GM03348 (cell line): ENCODE measurements at places on chromosomes 6 and 20.
A peak's percentile ranks its signal among the peaks of the same experiment; 100 is the strongest.

- no peak for DNase-seq
Observed at GRCh38 chr6:128186729-128187128, 285.9 kb upstream of the THEMIS start.

DNA sequence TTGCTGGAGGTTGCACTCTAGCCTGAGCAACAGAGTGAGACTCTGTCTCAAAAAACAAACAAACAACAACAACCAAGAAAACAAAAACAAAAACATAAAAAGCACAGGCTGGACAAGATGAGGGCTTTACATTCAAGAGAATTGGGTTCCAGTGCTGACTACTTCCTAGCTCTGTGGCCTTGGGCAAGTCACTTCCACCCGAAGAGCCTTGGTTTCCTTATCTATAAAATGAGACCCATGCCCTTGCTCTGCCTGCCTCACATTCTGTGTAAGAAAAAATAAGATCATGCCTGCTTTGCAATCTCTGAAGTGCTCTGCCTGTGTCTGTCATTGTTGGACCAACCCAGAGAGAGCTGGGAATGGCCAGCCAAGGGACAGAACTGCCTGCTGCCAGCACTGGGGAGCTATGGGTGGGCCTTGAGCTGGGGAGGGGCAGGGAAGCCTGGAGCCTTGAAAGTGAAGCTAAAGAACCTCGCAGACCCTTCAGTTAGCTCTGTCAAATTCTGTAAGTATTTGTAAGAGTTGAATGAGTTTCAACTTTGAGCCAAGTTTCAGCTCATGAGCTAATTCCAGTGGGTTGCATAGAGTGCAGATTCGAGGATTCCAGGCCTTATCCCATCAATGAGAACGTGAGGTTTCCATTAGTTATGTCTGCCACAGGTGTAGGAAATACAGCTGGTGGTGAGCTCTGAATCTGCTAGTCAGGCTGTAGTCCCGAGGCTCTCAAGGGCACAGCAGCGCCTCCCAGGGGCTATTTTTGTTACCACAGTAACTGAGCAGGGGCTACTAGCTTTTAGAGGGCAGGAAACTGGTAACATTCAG is 93.2 kb downstream of the DLGAP4 start:
- no peak for DNase-seq

DNA sequence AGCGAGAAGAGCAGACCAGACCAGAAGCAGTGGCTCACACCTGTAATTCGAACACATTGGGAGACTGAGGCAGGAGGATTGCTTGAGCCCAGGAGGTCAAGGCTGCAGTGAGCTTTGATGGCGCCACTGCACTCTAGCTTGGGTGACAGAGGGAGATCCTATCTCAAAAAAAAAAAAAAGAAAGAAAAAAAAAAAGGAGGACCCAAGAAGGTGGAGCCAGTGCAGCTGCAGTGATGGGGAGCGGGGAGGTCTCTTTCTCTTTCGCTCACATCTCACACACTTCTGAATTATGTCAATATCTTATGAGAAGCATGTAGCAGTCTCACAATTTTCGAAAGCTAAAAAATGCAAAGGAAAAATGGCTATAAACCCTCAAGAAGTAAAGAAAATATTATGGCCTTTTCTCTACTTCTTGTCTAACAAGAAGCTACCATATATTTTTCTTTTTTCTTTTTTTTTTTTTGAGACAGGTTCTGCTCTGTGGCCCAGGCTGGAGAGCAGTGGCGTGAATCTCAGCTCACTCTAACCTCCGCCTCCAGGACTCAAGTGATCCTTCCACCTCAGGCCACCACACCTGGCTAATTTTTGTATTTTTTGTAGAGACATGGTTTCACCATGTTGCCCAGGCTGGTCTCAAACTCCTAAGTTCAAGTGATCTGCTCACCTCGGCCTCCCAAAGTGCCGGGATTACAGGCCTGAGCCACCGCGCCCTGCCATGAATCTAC is 3.8 kb upstream of the SPO11 start:
- DNase-seq = no peak

GRCh38 chr20:53493311-53493857 is 100.3 kb downstream of the ZNF217 start:
- DNase-seq = peak; percentile 32

GRCh38 chr6:69914015-69914485 is 47.7 kb downstream of the COL19A1 start:
- no peak for DNase-seq

DNA sequence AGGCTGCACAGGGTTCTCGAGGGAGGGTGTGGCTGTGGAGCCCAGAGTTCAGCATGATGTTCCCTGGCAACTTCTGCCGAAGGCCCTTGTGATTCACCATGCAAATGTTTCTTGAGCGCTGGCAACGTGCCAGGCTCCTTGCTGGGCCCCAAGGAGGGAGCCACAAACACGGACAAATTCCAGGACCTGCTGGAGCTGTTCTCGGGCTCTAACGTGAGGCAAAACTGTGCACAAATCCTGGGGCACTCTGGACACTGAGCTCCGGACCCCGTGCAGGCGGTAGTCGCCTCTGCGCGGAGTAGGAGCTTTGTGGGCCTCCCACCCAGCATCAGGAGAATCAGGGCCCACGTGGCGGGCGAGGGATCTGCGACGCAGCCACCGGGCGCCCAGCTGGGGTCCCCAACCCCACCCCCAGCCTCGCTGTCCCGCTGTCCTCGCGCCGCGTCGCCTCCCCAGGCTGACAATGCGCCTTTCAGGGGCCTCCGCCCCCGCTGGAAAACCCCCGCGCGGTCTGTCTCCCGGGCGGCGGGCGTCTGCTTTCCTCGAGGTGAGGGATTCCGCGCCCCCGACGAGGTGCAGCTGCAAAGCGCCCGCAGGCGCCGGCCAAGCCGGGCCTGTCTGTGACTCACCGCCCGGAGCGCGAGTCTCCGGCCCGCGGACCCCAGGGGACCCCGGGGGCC is 31.7 kb upstream of the SCUBE3 start:
- DNase-seq = peak; percentile 69

DNA sequence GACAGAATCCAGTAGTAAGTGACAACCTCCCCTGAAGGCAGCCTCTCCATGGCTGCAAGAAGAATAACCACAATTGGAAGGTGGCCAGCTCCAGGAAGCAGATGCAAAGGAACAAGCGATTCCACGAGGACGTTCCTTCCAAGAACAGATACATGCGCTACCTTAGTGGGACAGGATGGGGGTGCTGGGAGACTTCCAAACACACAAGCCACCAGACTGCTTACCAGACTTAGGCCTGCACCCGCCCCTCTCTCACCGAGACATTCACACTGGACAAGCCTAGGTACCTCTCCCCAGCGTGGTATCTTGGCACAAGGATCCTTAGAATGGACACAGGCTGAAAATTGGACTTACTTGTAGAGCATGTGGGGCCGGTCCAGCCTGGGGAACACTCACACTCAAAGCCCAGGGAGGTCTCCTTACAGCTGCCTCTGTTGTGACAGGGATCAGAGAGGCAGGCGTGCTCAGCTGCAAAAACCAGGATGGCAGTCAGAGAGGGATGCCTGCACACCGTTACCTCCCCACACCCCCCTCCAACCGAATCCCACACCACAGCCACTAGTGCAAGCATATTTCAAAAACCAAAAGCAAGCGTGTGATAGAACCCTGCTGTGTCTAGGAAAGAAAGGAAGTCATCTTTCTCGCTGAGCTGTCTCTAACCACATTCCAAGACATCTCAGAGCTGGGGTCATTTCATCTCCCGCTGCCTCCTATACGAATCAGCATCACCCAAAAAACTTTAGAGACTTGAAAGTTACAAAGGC is 22.4 kb downstream of the JAG1 start:
- DNase-seq = no peak

DNA sequence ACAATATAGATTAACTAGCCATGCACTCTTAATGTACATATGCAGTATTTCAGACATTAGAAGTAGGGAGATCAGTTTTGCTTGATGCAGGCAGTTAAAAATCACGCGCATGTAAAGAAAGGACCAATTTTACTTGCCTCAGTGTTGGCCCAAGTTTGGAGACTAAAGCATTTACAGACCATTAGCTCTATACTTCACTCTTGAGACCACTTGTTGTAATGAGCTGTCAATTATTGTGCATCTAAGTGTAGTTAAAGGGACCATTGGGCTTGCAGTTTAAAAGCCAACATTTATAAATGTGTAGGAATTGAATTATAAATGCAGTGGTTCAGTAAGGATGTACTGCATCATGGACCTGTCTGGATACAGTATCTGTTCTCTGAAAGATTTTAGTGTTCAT is 53.7 kb downstream of the PLCB4 start:
- no peak for DNase-seq

DNA sequence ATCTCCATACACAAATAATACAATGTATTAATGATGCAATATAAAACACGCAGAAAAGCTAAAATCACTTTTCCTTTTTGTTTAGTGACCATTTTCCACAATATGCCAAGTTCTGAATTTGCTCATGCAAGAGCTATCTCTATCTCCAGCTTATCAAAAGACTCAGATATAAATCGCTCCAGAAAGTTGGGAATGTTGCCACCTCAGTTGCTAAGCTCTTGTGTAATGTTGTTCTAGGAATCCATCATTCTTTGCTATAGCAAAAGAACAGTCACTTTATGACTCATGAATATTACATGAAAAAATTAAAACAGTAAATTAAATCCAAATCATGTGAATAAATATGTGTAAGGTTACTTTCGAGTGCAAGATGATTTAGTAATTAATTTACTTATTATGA is 8.7 kb downstream of the PLAGL1 start:
- DNase-seq = peak; percentile 8

- DNase-seq = no peak
Observed at GRCh38 chr20:2246069-2246491, 49.7 kb upstream of the TGM3 start.

- no peak for DNase-seq
Observed at GRCh38 chr20:25072226-25072811, 9.6 kb downstream of the VSX1 start.

DNA sequence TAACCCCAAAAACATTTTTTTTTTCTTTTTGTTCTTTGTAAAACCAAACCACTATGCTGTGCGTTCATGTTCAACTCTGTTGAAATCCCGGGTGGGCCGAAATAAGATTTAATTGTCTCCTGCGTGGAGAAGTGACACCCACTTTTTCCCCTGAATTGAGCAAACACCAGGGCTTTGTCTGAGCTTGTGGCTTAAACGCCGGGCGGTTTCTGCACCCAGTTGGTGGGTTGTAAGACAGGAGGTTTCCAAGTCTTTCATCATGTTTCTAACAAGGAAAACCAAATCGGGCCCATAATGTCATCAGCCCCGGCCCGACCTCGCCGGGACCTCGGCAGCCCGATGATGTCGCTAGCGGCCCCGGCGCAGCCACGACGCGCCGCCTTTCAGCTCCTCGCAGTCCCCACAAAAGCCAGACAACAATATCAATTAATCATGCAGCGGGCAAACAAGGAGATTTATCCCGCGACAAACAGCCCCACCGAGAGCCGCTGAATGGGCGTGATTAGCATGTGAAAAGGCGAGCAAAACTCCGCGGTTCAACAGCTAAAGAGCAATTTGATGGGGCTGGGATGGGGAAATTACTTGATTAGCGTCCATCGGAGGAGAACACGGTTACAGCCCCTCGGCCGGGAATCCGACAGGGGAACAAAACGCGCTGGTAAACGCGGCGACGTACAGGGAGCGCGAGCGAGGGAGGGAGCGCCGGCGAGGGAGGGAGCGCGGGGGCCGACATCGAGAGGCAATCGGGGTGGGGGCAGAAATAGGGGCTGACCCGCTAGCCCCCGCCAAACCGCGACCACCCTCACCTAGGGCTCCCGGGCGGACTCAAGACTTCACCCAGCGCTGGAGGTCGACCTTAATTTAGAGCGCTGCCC is 5.3 kb downstream of the LINC00237 start:
- no peak for DNase-seq

- no peak for DNase-seq
Observed at GRCh38 chr20:6770786-6771100, 3.3 kb downstream of the BMP2 start.

DNA sequence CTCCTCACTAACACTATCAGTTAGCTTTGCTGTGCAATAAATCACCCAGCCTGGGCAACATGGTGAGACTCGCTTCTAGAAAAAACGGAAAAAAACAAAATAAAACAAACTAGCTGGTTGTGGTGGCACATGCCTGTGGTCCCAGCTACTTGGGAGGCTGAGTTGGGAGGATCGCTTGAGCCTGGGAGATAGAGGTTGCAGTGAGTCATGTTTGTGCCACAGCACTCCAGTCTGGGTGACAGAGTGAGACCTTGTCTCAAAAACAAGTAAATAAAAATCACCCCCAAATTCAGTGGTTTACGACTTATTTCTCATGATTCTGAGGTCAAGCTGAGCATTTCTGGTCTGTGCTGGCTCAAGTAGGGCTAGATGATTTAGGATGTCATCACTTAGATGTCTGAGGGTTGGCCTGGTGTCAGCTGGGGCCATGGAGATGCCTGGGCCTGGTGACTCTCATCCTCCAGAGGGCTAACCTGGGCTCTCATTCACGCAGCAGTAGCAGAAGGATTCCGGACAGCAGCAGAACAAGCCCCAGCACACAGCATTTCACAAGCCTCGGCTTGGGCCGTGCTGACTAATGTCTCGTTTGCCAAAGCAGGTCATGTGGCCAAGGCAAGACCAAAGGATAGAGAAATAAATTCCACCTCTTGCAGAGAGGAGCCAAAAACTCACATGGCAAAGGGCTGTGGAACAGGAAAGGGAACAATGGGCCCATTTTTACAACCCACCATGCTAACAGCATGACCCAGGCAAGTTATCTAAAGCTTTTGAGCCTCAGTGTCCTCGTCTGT is 32.5 kb downstream of the MGME1 start:
- peak; percentile 78 for DNase-seq
